ENCODE measurements at places on chromosomes 1 and 21. TPM values are rescaled to one million over a fixed set of nuclear protein-coding genes. Genes with fewer than 3 reads are reported as not detected.

Gene DNAJC28
- 4.2 TPM for polyA plus RNA-seq

Gene FCRL1
- 0.31 TPM for polyA plus RNA-seq

Gene RIMKLA
- polyA plus RNA-seq = 0.40 TPM

Gene LIPI
- 0.65 TPM for polyA plus RNA-seq

Gene DDAH1
- polyA plus RNA-seq = 85.2 TPM
